ENCODE measurements at places on chromosomes 4 and X.

- no peak for DNase-seq
Observed at GRCh38 chrX:67351411-67351810, 192.4 kb upstream of the AR start.

DNA sequence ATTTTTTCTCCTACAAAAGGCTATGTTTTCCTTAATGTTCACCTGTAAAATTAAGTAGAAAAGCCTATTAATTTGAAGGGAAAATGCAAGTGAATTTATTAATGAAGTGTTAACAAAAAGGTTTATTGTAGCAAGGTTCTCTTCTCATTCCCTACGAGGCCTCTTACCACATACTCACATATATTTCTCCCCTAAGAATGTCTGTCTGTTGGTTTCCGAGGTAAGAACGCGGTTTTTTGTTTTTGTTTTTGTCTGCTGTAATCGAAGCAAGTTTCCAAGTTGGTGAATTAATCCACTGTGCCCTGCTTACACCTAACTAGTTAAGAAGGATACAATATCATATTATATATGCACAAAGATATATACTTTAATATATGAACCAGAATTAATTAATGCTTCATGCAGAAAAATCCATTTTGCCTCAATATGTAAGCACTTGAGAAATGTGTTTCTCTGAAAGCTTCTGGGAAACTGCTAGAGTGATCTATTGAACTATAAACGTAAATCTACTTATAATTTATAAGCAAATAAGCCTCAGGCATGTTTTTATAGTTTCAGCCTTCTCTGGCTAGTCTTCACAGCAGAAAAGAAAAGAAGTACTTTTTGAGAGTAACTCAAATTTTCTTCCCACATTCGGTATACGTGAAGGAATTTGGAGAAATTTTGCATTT, 120.8 kb downstream of the EGF start:
- no peak for DNase-seq

DNA sequence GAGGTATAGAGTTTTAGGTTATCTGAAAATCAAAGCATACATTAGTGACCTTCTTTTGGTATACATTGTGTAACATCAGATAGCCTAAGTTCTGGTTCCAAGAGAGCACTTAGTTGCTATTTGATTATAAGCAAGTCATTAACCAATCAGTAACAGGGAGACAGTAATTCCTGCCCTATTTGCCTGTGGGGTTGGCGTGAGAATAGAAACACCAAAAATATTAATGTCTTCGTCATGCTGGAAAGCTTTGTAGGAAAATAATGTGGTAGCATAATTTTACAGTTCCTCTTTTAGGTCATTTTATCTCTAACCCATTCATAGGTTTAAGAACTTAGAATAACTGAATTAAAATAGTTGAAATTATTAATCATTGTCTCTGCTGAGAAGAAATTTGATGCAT, 37.8 kb downstream of the NPNT start:
- DNase-seq: no peak

GRCh38 chr4:117596917-117597480, 437.3 kb upstream of the NDST3 start:
- DNase-seq: no peak

GRCh38 chr4:102031406-102031805, 240.9 kb downstream of the BANK1 start:
- no peak for DNase-seq

- no peak for DNase-seq
Observed at GRCh38 chr4:189502841-189503435, 437.7 kb upstream of the FRG1 start.

DNA sequence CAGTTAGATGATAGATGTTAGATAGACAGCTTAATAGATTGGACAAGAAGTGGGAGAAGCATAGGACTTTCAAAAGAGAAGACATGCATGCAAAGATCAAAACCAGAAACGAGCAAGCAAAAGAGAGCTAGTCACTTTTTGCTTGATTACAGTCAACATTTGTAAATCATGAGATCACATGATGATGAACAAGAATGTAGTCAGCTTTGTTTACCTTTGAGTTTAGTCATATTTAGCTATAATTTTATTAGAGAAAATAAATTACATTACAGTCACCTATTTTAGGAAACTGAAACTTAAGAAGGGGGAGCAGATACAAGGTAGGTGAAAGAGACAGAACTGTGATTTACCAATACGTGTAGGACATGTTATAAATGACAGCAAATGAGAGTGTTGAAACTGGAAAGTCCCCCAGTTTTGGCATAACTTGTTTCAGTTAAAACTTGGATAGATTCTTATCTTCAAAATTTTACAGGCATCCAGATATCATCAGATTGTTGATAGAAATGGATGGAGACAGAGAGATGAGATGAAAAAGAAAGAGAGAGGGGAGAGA, 1083.1 kb upstream of the PCDH10 start:
- no peak for DNase-seq

DNA sequence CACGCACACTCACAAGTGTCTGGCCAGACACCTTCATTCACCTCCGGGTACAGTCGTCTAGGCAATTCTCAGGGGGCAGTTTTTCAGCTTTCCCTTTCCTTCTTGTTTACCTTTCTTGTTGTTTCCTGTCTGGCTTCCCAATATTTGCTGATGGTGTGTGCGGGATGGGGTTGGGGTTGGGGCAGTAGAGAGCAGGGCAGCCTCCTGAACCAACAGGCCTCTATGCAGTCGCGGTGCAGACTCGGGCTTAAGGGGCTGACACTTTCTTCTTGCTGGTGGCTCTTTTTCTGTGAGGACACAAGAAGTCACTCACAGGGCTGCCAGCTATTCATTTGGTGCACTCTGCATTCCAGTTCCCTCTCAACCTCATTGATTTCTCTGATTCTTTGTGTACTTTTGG, 56.4 kb downstream of the NBDY start:
- no peak for DNase-seq

- DNase-seq: no peak
Observed at GRCh38 chr4:152942346-152942745, 6.2 kb downstream of the FHDC1 start.

DNA sequence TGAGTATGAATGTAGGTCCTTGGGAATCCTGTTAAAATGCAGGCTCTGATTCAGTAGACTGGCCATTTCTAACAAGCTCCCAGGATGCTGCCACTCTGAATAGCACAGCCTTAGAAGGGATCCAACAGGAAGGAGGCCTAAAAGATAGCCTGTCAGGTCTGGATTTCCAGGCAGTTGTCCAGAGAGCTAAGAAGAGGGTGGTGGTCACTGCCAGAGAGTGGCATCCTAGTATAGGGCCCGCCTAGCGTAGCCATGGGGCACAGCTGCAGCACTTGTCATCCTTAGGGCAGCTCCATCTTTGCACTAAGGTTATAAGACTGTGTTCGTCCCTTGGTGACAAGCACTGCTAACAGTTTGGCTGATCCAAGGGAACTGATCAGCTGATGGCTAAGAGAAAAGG, 20.5 kb upstream of the NUP54 start:
- no peak for DNase-seq

- no peak for DNase-seq
Observed at GRCh38 chrX:134749706-134750445, 91.6 kb upstream of the PLAC1 start.

DNA sequence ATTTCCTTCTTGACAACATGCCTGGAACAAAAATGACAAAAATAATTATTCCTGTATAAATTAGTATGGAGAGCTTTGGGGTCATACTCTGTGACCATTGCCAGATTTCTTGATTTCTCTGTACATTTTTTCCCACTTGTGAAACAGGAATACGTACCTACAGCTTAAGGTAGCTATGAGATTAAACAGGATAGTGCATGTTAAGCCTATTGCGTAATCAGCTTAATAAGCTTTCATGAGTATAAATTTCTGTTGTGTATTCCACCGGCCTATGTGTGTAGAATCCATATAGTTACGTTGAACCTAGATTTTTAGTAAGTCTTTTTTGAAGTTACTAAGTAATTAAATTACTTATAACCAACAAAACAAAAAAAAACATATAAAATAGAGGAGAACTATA, 334.9 kb downstream of the DCTD start:
- DNase-seq: no peak

DNA sequence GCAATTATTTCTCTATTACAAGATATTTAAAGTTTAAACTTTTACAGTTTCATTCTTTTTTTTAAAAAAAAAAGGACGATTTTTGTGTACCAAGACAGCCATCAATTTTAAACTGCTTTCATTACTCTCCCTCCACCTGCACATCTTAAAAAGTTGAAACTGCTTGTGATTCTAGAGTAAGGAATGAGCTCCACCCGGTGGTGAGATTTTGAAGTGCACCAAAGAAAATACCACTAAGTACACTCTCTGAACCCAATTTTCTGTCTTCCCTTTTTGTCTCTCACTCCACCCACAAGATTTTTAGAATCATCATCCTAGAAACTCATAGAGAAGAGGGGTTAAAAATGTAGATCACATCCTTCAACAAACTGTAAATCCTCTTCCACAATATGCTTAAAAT, 91.3 kb upstream of the WDR44 start:
- DNase-seq: peak; percentile 34

DNA sequence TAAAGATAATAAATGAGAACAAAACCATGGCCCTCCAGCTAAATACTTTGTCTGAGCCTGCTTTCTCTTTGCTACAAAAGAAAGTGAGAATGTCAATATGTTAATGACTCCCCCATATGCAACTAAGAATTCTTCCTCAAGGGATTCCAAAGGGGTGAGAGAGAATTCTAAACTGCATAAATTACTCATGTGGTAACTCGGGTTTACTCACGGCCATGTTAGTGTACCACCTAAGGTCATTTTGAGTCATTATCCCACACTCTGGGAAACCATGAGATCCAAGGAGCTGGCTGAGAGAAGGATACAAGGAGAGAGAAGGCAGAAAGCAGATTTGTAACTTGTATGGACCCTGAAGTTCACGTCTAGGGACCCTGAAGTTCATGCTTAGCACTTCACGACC, 190.3 kb downstream of the DHX15 start:
- DNase-seq: no peak

- DNase-seq: no peak
Observed at GRCh38 chr4:126241634-126242033, 926.9 kb downstream of the FAT4 start.

DNA sequence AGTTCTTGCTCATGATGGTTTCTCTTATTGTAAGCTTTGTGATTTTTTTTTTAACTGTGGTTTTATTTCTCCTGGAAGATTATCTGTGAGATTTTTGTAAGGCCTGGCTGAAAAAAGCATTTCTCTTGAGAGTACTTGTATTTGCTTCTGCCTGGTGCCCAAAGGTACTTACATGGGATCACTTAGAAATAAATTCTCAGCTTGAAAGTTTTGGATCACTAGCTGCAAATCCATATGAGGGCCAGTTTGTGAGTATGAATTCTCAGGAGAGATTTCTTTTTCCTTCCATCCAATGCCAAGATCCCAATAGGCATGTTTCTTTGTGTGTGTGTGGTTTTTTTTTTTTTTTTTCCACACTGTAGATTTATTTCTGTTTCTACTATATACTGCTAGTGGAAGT, 1884.7 kb upstream of the PCDH7 start:
- DNase-seq: no peak

- no peak for DNase-seq
Observed at GRCh38 chr4:26272654-26273615, 47.9 kb upstream of the RBPJ start.

DNA sequence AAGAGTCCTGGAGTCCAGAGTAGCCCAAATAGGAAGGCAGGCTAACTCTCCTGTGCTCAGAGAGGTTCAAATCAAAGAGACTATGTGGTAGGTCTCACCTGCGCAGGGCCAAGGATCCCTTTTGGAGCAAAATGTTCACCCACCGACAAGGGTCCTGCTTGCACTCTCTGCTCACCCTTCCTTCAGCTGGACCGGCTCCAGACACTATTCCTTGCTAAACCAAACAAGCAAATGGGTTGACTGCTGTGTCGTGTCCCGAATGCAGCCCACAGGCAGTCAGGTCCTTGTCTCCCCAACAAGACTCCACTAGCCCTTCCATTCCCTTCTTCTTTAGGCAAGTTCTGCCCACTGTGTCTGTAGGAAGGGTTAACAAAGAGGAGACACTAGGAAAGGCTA, 760 bp downstream of the TRMT2B start:
- no peak for DNase-seq

DNA sequence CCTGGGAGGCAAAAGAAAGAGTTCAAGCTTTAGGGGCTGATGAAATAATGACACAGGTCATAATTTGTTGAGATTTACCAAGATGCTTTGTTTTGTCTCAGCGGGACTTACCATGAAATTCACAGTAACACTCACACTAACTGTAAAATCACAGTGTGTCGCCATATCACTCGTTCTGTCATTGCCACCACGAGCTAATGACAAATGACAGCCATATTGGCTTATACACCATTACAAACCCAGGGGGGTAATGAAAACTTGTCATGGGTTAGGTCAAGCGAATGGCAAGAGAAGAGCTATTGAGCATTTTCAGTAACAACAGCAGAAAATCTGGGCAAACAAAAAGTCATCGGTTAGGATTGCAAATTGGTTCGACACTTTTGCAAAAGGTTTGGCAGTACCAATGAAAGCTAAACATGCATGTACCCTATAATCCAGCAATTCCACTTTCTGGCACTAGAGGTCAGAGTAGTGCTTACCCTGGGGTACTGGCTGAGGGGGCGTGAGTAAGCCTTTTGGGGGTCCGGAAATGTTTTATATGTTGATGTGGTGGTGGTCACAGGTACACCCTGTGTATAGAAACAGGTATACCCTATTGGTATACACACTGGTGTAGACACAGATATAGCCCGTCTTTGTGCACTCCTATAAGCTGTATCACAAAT, 83.9 kb upstream of the RAI2 start:
- no peak for DNase-seq

DNA sequence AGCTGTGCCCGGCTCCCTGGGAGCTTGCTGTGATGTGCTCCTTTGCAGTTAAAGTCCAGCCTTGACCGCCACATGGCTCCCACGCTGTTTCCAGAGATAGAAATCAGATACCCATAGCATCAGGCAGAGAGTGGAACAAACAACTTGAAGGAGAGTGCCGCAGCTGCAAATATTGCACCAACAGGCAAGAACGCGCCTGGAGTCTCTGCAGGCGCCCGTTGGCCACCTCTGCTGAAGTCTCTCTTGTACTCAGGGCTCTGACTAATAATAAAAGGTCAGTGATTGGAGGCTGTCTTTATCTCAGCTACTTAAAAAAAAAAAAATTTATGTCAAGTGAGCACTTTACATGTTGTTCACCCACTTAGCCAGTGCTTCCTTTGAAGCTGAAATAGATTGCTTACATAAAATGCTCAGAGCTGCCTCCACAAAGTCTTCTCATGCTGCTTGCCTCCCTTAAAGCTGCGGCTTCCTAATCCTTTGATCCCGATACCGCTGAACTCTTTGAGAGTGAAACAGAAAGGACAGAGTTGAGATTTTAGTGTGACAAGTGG, 30.9 kb upstream of the TENM3 start:
- DNase-seq: no peak

- no peak for DNase-seq
Observed at GRCh38 chr4:98363431-98363830, 102.2 kb downstream of the RAP1GDS1 start.

- DNase-seq: no peak
Observed at GRCh38 chrX:53286171-53286570, 4.8 kb upstream of the IQSEC2 start.

DNA sequence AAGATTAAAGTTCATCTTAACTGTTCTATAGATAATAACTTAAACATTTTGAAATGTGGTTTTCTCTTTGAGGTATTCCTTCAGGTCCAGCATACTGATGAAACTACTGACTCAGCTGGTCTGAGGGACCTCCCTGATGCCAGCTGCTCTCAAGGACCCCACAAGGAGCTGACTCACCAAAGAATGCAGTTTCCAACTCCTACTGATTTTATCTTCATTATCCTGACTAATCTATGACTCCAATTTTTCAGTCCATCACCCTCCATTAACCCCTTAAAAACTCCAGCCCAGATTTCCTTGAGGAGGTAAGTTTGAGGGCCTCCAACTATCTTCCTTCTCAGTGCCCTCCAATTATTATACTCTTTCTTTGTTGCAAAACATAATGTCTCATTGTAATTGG, 1.4 kb upstream of the UGT2B4 start:
- no peak for DNase-seq
